ENCODE measurements at places on chromosomes 12 and 14.

GRCh38 chr12:22981711-22982110 lies 356.7 kb downstream of the ETNK1 start:
- DNase-seq: peak; percentile 58

GRCh38 chr12:113207613-113208040 lies 13.6 kb upstream of the TPCN1 start:
- DNase-seq: no peak

- no peak for DNase-seq
These were observed 1.4 kb upstream of the OS9 start for GRCh38 chr12:57692500-57692899.

GRCh38 chr14:102678394-102678793 lies 85.9 kb downstream of the RCOR1 start:
- no peak for DNase-seq

- DNase-seq: no peak
These were observed 3.7 kb downstream of the RNF10 start for GRCh38 chr12:120537856-120538220.
